ENCODE measurements at places on chromosomes 2 and 18.
A peak's percentile ranks its signal among the peaks of the same experiment; 100 is the strongest.

DNA sequence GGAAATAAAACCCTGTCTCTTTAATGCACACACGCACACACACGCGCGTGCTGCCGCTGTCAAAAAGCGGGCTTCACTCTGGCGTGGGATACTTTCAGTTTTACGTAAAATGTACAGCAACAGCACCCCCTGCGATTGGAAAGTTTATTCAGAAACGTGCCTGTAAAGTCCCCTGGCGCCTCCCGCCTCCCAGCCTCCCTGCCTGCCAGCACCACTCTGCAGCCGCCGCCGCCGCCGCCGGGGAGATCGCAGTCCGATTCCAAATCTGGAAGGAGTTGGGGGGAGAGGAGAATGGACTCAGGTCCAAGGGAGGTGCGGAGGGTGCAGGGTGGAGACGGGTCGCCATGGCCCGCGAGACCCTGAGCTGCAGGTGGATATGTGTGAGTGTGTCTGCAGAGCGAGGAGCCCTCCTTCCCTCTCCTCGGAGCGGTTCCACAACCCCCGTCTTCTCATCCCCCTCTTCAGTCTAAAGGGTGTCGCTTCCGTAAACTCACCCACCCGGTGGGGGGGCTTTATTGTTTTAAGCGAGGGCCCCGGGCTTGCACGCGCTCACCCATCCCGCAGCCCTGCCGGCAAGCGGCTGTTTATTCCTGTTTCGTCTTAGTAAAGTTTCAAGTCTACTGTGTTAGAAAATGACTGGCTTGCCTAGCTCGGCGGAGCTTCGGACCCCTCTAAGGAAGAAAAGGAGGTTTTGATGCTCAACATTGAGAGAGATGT, 1.8 kb upstream of the BCL11A start:
- peak; percentile 57 for DNase-seq

- DNase-seq: no peak
Measured at GRCh38 chr2:109176928-109177327, 47.9 kb downstream of the SH3RF3 start.

DNA sequence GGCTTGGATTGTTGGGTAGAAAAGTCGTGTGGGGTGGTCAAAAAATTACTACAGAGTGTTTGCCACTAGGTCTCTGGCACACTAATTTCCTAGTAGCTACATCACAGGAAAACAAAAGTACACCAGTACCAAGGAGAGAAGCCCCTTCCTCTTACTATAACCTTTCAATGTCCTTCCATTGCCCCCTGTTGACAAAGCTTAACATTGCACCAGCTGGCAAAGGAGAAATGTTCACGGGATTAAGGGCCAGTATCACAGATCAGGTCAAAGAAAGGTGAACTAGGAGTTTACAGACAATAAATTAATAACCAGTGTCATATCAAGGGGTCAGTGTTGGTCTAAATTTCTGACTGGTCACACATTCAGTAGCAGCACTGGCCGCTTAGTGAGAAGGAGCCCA, 1139.6 kb upstream of the FAM98A start:
- DNase-seq: no peak

- DNase-seq: no peak
Measured at GRCh38 chr18:44396550-44396949, 284.1 kb upstream of the SETBP1 start.

DNA sequence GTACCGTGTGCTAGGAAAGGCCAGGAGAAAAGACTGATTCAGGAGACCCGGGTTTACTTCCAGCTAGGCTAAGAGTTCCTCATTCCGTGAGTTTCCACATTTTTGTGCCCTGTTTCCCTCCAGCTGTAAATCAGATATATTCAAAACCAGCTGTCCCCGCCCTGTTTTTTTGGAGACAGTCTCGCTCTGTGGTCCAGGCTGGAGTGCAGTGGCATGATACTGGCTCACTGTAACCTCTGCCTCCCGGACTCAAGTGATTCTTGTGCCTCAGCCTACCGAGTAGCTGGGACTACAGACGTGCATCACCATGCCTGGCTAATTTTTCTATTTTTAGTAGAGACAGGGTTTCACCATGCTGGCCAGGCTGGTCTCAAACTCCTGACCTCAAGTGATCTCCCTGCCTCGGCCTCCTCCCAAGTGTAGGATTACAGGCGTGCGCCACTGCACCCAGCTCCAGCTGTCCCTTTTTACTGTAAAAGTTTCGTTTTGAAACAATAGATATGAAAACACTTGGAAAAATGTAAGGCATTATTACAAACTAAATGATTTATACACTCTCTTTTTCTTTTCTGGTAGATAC, 112.8 kb upstream of the SEC11C start:
- no peak for DNase-seq

DNA sequence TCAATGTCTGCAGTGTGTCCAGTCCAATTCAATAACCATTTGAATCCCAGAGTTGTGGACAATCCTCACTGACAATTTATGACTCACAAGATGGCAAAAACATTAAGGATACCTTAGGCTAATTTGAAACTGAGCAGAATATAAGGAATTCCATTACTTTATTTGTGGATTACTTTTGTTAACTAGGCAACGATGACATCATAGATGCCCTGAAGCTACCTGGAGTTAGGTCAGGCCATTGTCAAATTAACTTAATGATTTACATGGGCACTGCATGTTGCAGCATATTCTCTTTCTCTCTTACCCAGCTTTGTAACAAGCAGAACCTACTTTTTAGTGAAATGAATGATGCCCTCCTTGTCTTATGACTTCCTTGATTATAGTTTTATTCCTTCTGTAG, 100.0 kb upstream of the CDCA7 start:
- no peak for DNase-seq

DNA sequence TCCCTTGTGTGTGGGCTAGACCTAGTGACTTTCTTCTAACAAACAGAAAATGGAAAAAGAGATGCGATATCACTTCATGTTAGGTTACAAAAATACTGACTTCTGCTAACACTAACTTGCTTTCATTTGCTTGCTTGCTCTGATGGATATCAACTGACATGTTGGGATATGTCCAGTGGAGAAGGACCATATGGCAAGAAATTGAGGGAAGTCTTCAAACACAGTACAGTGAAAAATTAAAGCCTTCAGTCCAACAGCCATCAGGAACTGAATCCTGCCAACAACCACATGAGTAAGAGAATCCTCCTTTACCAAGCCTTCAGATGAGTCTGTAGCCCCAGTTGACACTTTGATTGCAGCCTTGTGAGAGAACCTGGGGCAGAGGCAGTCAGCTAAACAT, 143.9 kb downstream of the MAIP1 start:
- DNase-seq: no peak

- DNase-seq: no peak
Measured at GRCh38 chr2:177174486-177174885, 38.1 kb upstream of the HNRNPA3 start.

GRCh38 chr2:168439536-168439935, 16.5 kb upstream of the CERS6 start:
- no peak for DNase-seq

- no peak for DNase-seq
Measured at GRCh38 chr2:230348787-230349186, 21.8 kb downstream of the SP140L start.

DNA sequence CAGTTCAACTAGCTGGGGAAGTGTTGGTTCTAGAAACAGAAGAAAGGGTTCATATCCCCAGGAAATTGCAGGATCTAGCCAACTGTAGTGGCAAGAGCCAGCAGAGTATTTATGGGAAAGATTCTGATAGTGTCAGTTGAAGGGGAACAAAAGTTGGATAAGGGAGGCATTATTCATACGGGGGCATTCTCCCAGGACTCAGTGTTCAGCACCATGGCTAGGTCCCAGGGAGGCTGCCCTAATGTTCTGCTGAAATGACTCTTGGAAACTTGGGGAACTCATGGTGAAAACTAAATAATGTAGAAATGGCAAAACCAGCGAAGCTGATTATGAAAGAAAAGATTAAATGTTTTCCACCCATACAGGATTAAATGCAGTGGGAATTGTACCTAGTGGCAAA, 543.7 kb downstream of the TRIB2 start:
- no peak for DNase-seq

DNA sequence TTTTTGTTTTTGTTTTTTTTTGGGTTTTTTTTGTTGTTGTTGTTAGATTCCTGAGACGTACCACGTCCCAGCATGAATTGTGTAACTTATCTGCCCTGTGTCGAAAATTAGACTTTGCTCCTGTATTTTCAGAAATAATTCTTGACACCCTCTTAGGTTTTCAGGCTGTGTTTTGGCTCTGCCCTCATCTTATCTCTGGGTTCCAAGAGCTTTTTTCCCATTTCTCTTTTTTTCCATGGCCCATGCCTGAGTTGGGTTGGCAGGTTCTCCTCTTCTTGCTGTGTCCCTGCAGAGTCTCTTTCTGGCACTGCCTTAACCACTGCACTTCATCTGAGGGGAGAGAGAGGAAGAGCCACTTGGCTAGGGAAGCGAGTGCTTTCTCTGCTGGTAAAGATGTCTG, 42.4 kb downstream of the CTIF start:
- DNase-seq: no peak

GRCh38 chr2:109009920-109010610, 21.0 kb upstream of the EDAR start:
- DNase-seq: no peak

GRCh38 chr2:105769504-105769903, 24.8 kb downstream of the NCK2 start:
- no peak for DNase-seq

DNA sequence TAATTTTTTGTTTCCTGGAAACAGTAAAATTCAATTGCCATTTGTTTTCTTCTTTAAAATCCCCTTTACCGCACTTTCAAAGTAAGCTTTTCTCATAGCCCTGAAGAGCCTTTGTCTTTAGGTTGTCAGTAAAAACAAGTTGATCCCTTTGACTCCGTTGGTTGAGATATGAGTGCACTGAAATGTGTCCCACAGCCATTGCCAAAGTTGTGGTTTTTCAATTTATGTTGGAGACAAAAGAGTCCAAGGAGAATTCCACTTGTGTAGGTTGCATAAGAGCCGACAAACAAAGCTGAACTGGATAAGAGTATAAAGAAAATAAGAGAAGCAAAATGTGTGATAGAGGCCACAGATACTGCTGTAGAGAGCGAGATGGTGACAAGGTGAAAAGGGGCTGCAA, 26.1 kb upstream of the HNMT start:
- DNase-seq: no peak

- DNase-seq: no peak
Measured at GRCh38 chr2:232892843-232893242, 22.8 kb downstream of the SNORC start.

DNA sequence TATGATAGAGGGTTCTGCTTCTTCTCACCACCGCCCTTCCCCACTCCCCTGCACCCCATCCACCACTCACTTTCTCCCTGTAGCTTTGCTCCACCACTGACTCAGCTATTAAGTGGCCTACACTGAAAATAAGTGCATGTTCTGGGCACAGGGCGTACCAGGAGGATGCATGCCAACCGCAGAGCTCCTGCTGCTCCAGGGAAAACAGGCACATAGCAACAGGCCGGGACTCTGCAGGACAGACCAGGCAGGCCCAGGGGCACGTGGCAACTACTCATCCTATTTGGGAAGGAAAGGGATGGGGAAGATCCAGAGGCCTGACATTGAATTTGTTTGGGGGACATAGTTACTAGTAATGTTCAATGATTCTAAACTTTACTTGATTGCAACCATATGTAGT, 28.4 kb downstream of the ARL4C start:
- DNase-seq: no peak

GRCh38 chr2:135256531-135257260, 204.6 kb downstream of the RAB3GAP1 start:
- no peak for DNase-seq

- no peak for DNase-seq
Measured at GRCh38 chr2:9164112-9164608, 42.5 kb upstream of the ASAP2 start.

- no peak for DNase-seq
Measured at GRCh38 chr2:174004905-174005605, 39.9 kb upstream of the SP3 start.

DNA sequence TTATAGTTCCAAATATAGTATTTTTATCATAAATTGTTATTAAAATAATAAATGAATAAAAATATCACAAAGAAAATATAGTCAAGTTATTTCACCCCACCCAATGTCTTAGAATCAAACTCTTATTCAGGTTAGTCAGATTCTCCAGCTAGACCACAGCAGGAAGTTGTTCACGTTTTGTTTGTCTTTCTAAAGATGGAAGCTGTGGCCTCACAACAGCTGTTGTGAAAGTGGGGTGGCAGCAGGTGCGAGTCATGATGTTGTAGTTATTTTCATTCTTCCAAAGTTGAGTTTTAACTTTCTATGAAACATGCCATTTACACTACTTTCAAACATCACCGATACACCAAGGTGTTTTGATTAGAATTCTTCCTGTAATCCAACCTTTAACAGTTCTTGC, 272.9 kb downstream of the SLC8A1 start:
- no peak for DNase-seq

GRCh38 chr2:34731292-34731691, 1132.2 kb upstream of the FAM98A start:
- DNase-seq: no peak

- DNase-seq: peak; percentile 36
Measured at GRCh38 chr2:105789745-105790460, 45.2 kb downstream of the NCK2 start.

DNA sequence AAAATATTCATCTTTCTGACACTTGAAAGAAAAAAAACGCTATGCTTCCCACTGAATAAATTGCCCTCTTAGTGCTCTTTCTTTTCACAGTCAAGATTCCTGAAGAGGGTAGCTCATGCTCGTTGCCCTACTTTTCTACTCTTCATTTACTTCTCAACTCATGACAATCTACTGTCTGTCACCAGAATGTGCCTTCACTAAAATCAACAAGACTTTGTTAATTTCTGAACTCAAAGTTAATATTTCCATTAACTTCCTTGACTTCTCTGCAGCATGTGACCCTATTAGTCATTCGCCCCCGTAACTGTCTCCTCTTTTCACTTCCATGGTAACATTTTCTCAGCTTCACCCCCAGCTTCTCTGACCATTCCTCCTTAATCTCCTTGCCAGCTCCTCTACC, 98.9 kb upstream of the MAPRE2 start:
- no peak for DNase-seq
